ENCODE measurements at places on chromosomes 12 and 14.

DNA sequence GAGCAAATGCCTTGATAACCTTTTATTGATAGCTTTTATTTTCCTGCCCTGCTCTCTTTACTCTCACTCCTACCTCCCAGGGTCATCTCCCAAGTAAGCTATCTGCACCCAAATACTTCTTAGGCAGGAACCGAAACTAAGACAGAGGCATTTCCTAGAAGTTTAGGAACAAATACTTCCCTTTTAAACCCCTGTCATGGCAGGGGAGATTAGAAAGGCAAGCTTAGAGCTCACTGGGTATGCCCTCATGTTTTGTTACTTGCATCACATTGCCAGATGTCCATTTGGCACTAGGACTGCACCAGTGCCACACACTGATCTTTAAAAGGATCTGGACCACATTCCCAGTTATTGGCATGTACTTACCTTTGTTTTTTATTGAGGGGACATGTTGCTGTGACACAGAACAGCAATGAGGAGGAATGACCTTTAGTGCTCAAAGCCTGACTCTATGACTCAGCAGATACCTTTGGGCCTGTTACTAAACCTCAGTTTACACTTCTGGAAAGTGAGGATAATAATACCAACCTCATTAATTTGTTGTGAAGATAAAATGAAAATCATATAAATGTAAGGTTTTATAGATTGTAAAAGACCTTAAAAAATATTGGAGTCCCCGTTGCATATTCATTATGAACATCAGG lies 40.9 kb upstream of the MBIP start:
- no peak for DNase-seq

- no peak for DNase-seq
Measured at GRCh38 chr12:93960521-93960920, 187.9 kb upstream of the PLXNC1 start.

- DNase-seq, result no peak
Measured at GRCh38 chr14:52129721-52130120, 60.9 kb upstream of the NID2 start.

GRCh38 chr14:60276347-60276746 lies 27.3 kb downstream of the PPM1A start:
- DNase-seq, result no peak

GRCh38 chr14:85295318-85295717 lies 234.6 kb upstream of the FLRT2 start:
- DNase-seq, result no peak

DNA sequence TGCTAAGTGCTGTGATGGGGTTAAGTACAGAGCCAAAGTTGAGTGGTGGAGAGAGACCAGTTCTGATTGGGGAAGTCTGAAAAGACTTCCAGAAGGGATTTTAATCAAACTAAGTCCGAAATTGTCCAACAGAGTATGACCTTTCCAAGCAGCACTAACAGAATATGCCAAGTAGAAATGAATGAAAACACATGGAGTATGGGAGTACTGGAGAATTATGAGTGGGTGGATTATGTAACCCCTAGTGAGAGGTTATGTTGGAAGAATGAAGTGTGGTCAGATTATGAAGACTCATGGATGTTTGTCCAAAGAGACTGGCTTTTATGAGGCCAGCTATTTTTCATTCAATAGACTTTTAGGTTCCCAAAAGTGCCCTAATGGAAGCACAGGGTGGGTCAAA lies 94.0 kb upstream of the PLEKHA5 start:
- no peak for DNase-seq

Measured in activated T-helper 1 cell treated with anti-CD3 and anti-CD28 coated beads, Interleukin-2, amount 50 U/mL, for 16 hours (primary cell).